ENCODE measurements at places on chromosomes 11 and 22.

DNA sequence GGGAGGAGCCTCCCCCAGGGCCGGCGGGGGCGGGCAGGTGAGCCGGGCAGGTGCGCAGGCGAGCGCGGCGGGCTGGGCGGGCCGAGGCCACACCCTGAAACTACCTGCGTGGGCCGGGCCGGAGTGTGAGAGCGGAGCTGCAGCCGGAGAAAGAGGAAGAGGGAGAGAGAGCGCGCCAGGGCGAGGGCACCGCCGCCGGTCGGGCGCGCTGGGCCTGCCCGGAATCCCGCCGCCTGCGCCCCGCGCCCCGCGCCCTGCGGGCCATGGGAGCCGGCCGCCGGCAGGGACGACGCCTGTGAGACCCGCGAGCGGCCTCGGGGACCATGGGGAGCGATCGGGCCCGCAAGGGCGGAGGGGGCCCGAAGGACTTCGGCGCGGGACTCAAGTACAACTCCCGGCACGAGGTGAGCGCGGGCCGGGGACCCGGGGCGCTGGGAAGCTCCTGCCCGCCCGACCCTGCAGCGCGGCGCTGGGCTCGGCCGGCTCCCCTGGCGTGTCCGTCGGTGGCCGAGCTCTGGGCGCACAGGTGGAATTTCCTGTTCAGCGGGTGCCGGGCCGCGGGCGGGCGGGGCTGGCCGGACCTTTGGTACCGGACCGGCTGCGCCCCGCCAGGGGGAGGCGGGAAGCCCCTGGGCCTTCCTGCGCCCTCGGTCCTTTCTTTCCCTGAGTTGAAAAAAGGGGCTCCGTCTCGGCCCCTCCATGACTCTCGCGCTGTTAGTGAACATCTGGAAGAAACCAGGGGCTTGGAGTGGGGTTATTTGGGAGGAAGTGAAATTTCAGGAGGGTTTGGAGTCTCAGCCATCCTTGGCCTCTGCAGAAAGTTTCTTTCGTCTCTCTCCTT lies at the start of gene ST14:
TSS of gene ST14 (plus strand) at position 126 of the 841 bp plus-strand sequence. CDS start at position 324, 198 bp downstream.
- no peak for DNase-seq

DNA sequence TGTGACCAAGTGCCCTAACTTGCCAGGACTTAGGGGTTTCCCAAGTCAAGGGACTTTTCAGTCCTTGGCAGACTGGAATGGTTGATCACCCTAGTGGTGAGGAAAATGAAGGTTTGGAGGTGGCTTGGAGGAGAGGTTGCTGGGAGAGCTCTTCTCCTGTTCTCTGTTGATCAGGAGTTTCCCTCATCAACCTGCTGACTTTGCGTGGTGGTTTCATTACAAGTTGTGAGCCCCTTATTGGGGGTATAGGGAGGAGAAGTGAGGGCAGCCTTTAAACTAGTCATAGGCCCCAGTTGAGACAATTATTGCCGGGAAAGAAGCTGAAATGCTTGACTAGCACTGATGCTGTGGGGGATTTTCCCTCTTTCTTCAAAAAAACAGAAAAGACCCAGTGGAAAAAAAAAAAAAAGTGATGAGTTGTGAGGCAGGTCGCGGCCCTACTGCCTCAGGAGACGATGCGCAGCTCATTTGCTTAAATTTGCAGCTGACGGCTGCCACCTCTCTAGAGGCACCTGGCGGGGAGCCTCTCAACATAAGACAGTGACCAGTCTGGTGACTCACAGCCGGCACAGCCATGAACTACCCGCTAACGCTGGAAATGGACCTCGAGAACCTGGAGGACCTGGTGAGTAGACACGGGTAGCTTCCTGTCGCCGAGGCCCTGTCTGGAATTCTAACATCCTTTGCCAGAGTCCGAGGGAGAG lies at the start of gene CXCR5:
TSS of gene CXCR5 (plus strand) at position 525 of the 704 bp plus-strand sequence. CDS start at position 575, 50 bp downstream.
- DNase-seq: no peak

DNA sequence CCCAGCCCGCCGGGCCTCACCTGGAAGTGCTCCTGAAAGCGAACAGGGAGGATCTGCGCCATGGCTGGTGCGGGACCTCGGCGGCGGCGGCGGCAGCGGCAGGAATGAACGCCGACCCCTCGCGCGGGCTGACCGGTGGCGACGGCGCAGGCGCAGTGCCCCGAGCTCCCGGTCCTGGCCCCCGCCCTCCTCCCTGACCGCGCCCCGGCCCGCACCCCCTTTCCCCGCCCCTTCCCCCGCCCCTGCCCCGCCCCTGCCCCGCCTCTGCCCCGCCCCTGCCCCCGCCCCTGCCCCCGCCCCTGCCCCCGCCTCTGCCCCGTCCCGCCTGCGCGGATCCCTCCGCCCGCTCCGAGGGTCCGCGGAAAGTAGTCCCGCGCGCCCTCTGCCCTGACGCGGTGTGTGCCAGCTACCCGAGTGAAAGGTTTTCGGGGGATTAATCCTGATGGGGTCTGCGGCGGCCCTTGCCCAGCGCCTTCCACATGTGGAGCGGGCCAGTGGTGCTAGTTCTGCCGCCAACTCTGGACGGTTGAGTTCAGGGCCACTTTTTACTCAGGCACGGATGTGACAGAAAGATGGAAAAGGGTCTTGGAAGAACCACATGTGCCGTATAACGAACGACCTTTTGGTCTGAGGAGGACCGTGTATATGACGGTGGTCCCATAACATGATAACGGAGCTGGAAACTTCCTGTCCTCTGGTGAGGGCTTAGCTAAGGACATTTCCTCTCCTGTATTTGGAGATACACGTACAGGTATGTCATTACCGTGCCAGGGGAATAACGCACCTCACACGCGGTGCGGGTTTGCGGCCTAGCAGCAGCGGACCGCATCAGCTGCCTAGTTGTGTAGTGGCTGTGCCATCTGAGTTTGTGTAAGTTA lies at the start of gene CLTCL1:
TSS of gene CLTCL1 (minus strand) at position 140 of the 878 bp plus-strand sequence. CDS start at position 62, 78 bp downstream.
- peak; percentile 99 for DNase-seq

GRCh38 chr11:10492084-10492483 lies 37.0 kb downstream of the AMPD3 start:
- no peak for DNase-seq

DNA sequence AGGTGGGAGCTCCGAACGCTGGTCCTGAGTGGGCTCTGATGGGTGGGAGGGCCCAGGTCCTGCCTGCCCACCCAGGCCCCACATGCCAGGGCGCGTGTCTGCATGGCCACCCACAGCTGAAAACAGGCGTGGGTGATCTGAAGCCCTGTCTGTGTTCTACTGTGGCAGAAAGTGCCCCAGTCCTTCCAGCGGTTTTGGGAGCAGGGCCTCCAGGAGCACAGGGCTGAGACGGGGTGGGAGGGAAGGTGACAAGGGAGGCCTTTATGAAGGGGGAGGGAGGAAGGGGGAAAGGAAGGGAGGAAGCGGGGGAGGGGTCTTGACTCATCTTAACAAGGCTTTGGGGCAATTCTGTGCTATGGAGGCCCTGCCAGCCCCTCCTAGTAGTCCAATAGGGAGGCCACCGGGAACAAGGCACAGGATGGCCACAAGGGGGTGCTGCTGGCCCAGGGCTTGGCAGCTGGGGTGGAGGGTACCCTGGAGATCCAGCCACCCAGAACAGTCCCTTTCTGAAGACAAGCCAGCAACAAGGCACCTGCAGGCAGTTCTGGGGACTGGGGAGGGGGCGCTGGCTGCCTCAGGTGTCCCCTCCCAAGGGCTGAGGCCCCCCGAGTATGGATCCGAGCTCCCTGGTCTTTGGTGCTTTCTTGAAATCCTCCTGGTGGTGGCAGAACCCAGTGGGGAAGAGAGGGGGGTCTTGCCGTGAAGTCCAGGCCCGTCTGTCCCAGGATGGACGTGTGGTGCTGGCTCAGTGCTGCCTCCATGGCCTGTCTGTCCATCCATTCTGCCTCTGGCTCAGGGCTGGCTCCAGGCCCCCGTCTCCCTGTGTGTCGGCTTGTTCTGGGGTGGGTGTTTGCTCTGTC lies 6.3 kb upstream of the FADS3 start:
- peak; percentile 81 for DNase-seq

DNA sequence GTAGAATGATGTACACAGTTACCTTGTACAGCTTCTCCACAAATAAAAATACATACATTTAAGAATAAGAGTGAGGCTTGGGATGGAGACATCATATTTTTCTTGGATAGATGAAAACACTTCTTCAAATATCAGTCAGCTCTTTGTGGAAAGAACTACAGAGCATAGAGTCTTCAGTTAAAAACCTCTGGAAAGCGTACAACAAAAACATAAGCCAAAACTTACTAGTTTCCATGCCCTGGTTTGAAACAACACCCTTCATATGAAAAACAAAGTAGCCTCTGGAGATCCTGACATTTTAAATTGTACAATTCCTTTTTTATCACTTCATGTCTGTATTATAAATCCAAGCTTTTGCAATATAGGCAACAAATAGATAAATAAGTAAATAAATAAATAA lies 7.0 kb upstream of the CEP126 start:
- no peak for DNase-seq

DNA sequence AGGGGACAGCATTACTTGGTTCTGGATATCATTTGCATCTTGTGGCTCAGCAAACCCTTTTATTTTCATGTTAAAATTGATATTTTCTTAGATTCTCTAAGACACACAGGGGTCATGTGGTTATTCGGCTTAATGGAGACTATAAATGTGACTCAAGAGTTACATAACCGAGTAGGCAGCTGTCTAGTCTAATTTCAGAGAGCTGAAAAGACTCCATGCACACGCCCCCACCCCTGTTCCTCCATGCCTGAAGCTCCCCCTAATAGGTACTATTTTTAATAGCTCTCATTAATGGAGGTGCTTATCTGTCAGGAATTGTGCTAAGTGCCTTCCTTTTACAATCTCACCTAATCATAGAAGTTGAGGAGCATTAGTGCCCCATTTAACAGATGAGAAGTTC lies 189.2 kb upstream of the ARHGAP20 start:
- no peak for DNase-seq

GRCh38 chr11:125593114-125593820 lies 615 bp downstream of the STT3A start:
- peak; percentile 20 for DNase-seq

DNA sequence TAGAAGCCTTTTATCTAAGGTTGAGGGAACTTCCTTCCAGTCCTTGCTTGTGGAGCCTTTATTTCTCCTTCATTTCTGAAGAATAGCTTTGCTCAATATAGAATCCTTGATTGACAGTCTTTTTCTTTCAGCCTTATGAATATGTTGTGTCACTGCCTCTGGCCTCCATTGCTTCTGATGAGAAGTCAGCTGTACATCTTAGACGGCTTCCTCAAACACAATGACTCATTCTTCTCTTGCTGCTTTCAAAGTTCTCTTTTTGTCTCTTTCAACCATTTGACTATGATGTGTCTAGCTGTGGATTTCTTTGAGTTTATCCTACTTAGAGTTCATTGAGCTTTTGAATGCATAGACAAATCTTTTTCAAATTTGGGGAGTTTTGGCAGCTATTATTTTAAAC lies 893.2 kb downstream of the BRD1 start:
- DNase-seq: no peak

GRCh38 chr11:112658431-112658878 lies 302.8 kb upstream of the NCAM1 start:
- DNase-seq: no peak

All from urothelium cell line (cell line).